NCI-H1092 treated with DMSO at 0.1 percent for 48 hours (cell line): ENCODE measurements at places on chromosomes 4 and X.

- no peak for DNase-seq
These were observed 22.5 kb upstream of the JAKMIP1 start for GRCh38 chr4:6222761-6223292.

GRCh38 chr4:76960014-76960413, 10.5 kb downstream of the SEPTIN11 start:
- no peak for DNase-seq

DNA sequence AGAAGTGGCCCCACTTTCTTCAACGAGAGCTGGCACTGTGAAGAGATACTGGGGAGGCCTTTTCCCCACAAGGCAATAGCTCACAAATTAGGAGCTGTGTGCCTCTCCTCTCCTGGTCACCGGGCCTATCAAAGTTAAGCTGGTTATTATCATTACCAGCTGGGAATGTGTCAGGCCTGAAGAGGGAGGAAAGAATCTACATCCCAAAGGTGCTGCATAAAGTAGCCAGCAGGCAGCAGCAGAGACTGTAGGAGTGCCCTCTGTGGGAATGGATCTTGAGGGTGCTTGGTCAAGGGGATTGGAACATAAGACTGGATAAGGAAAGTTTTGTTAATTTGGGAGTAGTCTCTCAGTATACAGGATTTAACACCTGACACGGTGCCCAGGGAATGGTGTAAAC, 9.1 kb upstream of the TMPRSS11D start:
- DNase-seq, result no peak

DNA sequence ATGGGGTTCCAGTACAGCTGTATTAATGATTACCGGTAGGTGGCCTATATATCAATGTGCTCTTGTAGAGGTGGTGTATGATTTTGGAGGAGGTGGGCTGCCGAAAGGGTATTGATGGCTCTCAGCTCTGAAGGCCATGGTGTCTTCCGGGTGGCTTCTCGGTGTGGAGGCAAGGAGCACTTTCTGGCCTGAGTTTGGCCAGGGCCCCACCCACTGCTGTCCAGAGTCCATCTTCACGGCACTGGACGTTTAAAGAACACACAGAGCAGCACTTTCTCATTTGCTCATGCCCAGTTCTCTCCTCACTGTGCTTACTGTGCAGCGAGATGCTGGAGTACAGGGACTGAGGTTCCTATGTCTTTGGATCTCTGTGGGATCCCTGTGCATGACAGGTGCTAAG, 16.1 kb downstream of the BST1 start:
- no peak for DNase-seq

- peak; percentile 61 for DNase-seq
These were observed 866 bp upstream of the EMD start for GRCh38 chrX:154378059-154378798.
